LoVo (cell line): ENCODE measurements at places on chromosomes 12 and 14.

GRCh38 chr12:77113971-77114370, 48.6 kb upstream of the E2F7 start:
- DNase-seq: no peak

- no peak for DNase-seq
These were observed 219.0 kb upstream of the RTL1 start for GRCh38 chr14:101122237-101123141.

DNA sequence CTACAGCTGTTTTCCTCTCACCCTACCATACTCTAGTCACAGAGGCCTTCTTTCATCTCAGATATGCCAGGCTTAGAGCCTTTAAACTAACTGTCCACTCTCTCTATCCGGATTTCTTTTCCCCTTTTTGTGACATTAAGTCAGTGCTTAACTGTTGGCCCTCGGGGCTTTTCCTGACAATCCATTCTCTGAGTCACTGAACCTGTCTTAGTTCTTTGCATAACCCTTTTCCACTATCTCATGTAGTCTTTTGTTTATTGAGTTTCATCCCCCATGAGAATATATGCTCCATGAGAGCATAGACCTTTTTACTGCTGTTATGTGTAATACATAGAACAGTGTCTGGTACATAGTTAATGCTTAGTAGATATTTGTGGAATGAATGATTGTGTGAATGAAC, 68.7 kb downstream of the PLEKHA5 start:
- DNase-seq: no peak

DNA sequence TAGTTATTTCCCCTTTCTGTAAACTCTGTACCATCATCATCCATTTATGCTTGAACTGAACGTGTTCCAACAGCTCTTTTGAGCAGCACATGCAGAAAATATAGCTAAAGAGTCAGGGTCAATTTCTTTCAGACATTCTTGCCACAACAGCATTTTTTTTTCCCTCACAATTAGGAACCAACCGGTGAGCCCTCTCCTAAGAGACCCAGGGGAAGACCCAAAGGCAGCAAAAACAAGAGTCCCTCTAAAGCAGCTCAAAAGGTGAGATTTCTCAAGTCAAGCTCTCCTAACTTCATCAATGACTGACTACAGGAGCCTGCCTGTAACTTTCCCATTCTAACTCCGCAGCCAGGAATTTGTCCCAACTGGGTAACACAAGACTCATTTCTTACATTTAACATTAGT, 3.5 kb downstream of the HMGA2 start:
- DNase-seq: no peak

DNA sequence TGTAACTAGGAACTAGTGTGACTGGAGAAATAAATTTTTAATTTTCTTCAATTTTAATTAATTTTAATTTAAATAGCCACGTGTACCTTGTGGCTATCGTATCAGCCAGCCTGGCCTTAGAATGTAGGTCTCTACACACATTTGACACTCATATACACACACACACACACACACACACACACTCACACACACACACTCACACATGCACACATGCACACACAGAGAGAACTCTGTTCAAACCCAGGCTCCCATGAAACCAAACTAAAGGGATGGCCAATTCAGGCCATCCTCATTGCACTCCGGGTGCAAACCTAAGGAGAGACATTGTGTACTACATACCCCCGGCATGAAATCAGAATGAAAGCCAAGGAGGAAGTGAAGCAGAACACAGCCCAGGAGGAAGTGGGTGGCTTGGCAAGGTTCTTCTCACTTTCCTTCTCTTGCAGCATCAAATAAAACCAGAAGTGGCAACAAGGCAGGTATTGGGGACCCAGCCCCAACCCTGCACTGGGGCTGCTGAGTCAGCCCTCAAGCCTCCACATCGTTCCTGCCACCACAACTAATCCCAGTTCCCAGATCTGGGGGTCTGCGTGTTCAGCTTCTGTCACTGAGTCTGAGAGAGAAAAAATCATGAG, 26.2 kb upstream of the CHPT1 start:
- no peak for DNase-seq

- DNase-seq: no peak
These were observed 85.9 kb downstream of the SSPN start for GRCh38 chr12:26281320-26281719.

DNA sequence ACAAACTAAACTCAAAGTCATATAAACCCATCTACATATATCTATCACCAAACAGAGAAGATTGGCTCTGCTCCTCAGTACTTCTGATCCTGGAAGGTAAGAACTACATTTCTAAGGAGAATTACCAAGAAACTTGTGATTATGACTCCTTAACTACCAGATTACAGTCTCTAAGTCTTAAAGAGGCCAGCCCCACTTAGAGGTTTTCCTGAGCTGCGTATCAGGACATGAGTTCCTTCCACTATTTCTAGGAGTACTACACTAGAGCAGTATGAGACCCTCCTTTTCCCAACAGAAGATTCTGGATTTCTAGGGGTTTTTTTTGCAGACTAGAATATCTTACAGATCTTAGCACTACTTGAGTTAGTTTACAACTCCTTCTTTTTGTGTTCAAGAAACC, at the start of gene NOXRED1:
Gene NOXRED1, minus strand, starts transcription at position 101 of the 400 bp plus-strand sequence. CDS start 634 bp downstream, outside the sequence.
- DNase-seq: no peak

DNA sequence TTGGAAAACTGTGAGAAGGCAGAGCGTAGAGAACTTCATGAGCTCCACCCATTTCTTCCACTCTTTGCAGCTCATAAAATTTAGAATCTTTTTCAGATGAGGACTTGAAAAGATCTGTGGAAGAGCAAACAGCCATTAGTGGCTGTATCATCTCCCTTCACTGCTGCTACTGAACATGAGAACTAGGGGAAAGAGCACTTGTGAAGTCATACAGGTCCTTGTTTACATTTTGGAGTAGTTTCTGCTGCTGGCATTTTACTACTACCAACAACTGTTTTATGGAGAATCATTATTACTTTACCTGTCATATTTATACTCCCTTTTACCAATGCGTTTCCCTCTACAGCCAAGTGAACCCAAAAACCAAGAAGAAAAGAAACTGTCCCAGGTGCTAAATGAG, 41.0 kb downstream of the RPGRIP1 start:
- no peak for DNase-seq

GRCh38 chr12:65593239-65593701, 231.0 kb upstream of the HMGA2 start:
- DNase-seq: peak; percentile 70

GRCh38 chr14:63881926-63882325, 29.1 kb downstream of the SYNE2 start:
- DNase-seq: no peak

DNA sequence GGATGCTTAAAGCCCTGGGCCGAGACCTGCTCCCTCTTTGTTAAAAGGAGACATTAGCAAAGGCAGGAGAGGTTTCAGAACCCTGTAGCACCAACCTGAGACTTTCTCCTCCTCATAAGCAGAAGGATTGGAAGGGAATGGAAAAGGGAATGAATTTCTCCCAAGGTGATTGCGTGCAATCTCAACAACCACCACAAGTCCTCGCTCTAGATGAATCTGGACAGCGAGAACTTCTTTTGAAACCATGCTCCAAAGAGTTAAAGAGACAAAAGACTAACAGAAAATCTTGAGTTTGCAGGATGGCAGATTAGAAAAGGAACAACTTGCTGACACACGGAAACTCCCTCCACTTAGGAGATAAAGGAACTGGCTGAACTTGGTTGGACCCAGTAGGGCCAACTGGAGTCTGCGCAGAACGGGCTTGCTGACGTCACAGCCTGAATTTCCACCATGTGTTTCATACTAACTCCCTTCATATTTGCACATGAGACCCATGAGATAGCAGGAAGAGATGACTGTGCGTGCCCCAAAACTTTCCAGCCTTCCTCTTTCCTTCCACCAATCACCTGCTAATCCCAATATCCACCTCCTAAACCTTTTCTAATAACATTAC, 137.0 kb downstream of the PTPN11 start:
- no peak for DNase-seq

DNA sequence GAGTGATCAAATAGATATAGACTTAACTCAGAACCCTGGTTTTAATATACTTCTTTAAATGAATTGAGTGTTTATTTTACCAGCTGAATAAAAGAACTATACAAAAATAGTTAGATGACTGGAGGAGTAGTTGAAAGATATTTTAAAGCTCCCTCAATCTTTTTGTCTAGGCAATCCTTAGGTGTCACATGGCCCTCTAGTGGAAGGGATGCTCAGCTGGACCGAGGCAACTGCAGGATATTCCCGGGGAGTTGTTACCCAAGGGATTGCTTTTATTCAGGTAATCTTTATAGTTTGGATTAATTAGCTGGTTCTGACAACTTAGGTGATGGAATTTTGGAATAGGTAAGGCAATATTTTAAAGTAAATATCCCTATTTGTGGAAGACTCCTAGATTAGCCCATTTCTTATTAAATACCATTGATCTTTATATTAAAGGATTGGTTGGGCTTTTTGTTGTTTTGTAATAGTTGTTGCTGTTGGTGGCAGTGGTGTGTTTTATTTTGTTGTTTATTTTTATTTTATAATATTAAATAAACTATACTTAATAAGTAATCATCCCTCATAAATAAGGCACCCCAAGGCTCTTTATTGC, 57.1 kb downstream of the ZDHHC17 start:
- DNase-seq: peak; percentile 26

DNA sequence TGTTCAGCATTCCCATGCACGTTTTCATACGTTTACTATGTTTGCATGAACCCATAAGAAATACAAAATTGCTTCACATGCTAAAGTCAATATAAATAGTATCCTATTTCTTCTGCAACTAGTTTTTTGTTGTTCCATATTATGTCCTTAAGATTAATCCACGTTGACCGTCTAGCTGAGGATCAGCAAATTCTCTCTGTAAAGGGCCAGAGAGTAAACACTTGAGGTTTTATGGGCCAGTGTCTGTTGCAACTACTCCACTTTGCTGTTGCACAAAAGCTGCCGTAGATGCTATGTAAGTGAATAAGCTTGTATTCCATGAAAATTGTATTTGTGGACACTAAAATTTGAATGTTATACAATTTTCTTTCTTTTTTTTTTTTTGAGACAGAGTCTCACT, 21.1 kb upstream of the PITPNM2 start:
- DNase-seq: no peak

- no peak for DNase-seq
These were observed 130.9 kb downstream of the GPR135 start for GRCh38 chr14:59334253-59334652.

- DNase-seq: no peak
These were observed 135.1 kb downstream of the PPM1H start for GRCh38 chr12:62799766-62800406.

DNA sequence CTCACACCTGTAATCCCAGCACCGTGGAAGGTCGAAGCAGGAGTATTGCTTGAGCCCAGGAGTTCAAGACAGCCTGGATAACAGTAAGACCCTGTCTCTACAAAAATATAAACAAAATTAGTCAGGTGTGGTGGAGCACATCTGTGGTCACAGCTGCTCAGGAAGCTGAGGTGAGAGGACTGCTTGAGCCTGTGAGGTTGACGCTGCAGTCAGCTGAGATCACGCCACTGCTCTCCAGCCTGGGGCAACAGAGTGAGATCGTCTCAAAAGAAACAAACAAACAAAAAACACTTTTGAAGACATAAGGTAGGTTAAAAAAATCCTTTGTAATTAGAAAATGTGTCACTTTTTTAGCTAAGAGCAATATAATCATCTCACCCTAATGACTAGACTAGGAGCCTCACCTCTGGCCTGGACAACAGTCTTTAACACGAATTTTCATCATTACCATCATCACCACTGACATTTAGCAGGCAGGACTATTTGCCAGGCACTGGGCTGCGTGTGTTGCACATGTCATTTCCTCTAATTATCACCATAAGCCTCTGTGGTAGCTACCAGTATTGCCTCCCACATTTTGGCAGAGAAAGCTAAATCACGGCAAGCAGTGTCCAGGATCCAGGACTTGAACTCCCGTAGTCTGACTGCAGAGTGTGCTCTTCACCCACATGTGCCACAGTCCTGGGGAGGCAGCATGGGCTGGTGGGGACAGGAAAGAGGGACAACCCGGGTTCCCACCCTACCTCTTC, 4.6 kb upstream of the SYCP3 start:
- no peak for DNase-seq

DNA sequence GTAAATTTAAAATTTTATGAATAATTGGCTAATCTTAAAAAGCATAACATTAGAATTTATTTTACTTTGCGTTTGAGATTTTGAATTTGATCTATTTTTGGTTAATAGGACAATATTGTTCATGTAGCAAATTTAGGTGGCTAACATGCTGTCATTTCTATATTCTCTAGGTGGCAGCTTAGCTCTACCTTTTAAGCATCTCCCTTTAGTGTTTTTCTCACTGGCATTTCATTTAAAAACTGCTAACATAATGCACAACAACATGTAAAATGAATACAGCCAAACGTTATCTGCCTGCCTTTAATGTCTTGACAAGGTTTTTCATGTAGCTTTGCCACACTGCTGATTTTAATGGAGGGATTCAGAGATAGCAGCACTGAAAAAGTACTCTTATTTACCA, 272.4 kb upstream of the FBXO33 start:
- no peak for DNase-seq

DNA sequence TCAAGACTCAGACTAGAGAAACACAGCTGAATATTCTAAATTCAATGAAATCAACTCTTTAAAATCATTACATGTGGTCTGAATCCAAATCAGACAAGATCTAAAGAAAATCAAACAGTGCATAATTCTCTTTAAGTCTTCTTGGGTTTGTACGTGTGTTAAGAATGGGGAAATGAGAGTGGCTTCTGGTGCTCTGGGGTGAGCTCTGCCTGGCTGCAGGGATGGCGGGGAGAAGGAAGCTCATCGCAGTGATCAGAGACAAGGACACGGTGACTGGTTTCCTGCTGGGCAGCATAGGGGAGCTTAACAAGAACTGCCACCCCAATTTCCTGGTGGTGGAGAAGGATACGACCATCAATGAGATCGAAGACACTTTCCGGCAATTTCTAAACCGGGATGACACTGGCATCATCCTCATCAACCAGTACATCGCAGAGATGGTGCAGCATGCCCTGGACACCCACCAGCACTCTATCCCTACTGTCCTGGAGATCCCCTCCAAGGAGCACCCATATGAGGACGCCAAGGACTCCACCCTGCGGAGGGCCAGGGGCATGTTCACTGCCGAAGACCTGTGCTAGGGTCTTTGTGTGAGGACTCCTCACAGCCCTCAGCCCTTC, 20.9 kb downstream of the SENP1 start:
- no peak for DNase-seq

- no peak for DNase-seq
These were observed 33.5 kb downstream of the CLEC1A start for GRCh38 chr12:10065241-10065640.

DNA sequence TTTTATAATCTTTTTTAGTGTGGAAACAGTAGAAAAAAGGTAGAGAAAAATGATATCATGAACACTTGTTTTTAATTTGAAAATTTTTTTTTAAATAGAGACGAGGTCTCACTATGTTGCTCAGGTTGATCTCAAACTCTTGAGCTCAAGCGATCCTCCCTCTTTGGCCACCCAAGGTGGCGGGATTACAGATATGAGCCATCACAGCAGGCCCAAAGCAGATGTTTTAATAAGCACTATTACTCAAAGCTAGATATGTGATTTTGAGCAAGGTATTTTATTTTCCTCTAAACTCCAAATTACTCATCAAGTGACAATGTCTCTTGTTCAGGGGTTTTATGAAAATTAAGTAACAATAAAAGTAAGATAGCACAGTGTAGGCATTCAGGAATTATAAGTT, 10.7 kb upstream of the WDR89 start:
- DNase-seq: no peak

GRCh38 chr12:102423462-102423861, 56.9 kb downstream of the IGF1 start:
- DNase-seq: no peak
